ENCODE measurements at places on chromosomes 6 and 20. TPM values are rescaled to one million over a fixed set of nuclear protein-coding genes. Genes with fewer than 3 reads are reported as not detected.

DNA sequence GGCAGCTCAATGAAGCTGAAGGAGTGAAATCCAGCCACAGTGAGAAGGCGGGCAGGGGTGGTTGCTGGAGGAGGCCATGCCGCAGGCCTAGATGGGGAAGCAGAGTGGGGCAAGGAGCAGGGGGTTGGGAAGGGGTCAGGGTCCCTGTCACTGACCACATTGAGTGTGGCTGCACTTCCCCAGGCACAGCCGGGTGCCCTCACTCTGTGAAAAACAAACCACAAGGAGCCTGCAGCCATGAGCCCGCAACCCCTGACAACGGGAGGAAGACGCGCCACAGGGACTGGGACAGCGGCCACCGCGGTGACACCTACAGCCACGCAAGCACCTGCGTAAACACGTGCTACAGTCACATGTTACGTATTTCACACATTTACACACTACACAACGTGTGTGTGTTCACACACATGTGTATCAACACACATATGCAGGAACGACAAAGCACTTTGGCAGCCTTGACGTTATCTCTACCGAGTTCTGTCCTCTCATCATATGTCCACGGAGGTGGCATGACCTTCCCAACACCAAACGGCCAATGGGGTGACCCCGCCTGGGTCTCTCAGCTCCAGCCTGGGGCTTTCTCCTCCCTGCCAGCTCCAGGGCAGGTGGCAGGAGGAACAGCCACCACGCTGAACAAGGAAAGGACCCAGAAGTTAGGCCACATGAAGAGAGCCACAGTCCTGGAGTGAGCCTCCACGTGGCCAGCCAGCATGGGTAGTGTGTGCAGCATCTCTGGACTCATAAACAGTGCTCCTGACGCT is 137.6 kb upstream of the RPS6KA2 start:
- no peak for DNase-seq
- H3K36me3 ChIP-seq, result no peaks in the 10 kb centered on the region
- H3K4me1 ChIP-seq, result peaks cover 8% of the 10 kb centered on the region
- no peak overlapping the region for H3K27ac ChIP-seq

DNA sequence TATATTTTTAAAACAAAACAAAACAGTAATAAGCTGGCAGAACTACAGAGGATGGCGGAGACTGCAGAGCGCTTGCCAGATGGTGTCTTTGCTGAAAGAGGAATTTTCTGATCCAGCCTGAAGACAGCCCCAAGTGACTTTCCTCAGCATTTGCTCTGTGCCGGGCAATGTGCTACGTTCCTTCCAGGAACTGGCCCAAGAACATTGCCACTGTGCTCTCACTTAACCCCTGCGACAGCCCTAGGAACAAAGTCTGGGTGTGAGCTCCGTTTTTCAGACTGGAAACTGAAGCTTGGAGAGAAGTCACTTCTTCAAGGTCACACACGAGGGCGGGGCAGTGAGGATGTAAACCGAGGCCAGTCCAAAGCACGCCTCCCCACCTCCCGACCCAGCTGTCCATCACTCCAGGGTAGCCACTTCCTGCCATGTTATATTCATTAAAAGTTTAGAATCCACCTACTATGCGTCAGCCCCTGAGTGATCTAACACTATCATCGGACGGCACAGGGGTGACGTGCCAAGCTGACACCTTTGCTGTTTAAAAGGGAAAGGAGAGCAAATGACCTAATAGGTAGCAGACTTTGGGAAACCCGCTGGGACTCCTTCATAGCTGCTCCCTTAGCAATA is 22.3 kb upstream of the BMP7 start:
- no peaks in the 10 kb centered on the region for H3K36me3 ChIP-seq
- peaks cover 6% of the 10 kb centered on the region for H3K27me3 ChIP-seq
- H3K27ac ChIP-seq, result no peak overlapping the region
- H3K4me1 ChIP-seq, result no peaks in the 10 kb centered on the region
- no peak overlapping the region for H3K4me3 ChIP-seq
- DNase-seq, result no peak

The THEMIS gene
- 0.13 TPM for polyA plus RNA-seq

DNA sequence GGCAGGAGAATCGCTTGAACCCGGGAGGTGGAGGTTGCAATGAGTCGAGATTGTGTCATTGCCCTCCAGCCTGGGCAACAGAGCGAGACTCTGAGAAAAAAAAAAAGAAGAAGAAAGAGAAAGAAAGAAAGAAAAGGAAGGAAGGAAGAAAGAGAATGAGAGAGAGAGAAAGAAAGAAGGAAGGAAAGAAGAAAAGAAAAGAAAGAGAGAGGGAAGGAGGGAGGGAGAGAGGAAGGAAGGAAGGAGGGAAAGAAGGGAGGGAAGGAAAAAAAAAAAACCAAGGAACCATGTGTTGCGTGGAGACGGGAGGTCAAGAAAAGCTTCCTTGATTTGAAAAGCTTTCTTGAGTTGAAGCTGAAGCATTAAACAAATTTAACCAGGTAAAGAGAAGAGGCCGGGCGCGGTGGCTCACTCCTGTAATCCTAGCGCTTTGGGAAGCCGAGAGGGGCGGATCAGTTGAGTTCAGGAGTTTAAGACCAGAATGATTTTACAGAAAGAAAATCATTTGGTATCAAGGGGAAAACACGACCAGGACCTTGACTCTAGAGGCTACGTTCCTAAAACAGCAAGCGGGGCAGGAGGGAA is 90.5 kb upstream of the PRSS16 start:
- H3K4me3 ChIP-seq, result peak overlapping the region; percentile 46
- no peak for DNase-seq
- peaks cover 12% of the 10 kb centered on the region for H3K4me1 ChIP-seq
- H3K27me3 ChIP-seq, result no peaks in the 10 kb centered on the region
- H3K27ac ChIP-seq, result no peak overlapping the region
- no peaks in the 10 kb centered on the region for H3K36me3 ChIP-seq

The ZBTB22 gene
- 3.9 TPM for polyA plus RNA-seq

- H3K4me1 ChIP-seq, result no peaks in the 10 kb centered on the region
- no peaks in the 10 kb centered on the region for H3K27me3 ChIP-seq
- H3K27ac ChIP-seq, result no peak overlapping the region
- peaks cover 9% of the 10 kb centered on the region for H3K36me3 ChIP-seq
Measured at GRCh38 chr6:35063701-35064280, 77.3 kb downstream of the TCP11 start.

DNA sequence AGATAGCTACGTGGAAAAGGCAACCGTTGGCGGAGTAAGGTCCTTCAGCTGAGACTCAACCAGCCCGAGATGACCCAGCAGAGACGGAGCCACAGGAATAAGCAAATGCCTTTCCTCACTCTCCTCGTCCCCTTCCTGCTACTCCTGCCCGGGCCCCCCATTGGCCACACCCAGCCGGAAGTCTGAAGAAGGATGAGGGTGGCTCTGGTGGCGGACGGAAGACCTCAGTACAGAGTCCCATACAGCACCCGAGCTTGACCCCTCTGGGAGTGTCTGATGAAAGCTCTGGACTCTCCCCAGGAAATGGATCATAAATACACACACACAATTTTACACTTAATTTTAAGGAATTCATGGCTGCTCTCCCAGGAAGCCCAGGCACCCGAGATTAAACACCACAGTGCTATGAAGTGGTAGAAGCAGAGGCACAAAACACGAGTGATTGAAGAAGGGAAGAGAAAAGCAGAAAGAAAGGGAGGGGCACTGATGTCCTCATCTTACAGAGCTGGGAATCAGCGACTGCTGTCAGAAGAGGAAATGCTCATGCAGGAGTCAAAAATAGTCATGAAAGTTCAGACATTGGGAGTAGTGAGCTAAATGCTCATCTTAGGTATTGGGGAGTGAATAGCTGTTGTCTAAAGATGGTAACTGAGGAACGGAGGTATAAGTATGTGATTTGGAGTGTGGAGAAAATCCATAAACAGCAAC is 125.6 kb downstream of the BANF2 start:
- no peaks in the 10 kb centered on the region for H3K27me3 ChIP-seq
- DNase-seq, result no peak
- no peaks in the 10 kb centered on the region for H3K4me1 ChIP-seq
- H3K27ac ChIP-seq, result peak overlapping the region; percentile 56
- H3K36me3 ChIP-seq, result no peaks in the 10 kb centered on the region

The BTN2A1 gene
- polyA plus RNA-seq, result 2.7 TPM

The IL17A gene
- polyA plus RNA-seq, result not detected

The C20orf141 gene
- polyA plus RNA-seq, result not detected
